MM.1S (cell line): ENCODE measurements at places on chromosomes 7 and 10.

DNA sequence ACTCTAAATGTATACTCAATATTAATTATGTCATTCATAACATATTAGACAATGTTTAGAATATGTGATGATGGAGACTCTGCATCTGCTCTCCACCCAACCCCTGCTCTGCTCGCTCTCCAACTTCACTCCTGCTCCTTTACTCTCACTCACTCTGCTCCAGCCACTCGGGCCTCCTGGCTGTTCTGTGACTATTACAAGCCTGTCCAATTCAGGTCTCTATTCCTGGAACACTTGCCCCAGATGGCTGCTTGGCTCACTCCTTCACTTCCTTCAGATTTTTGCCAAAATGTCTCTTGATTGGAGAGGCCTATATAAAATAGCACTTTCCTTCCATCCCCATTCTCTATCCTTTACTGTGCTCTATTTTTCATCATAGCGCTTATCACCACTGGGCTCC, 84.8 kb downstream of the HBP1 start:
- no peak for DNase-seq

DNA sequence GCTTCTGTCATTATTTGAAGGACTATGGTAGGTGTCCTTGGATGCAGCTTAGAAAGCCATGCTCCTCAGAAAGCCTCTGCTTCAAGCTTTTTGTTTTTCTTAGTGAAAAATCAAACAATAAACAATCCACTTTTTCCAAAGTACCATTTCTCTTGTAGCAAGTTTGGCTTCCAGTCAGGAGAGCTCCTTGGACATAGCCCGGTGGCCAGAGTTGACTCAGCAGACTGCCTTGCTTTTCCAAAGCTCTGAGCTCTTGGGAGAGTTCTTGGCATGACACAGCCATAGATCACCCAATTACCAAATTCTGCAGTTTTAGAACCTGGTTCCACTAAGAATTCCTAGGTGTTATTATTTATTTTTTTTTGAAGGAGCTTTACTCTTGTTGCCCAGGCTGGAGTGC, 189.4 kb upstream of the MTPN start:
- no peak for DNase-seq

GRCh38 chr10:4840151-4840550, 14.1 kb downstream of the AKR1E2 start:
- no peak for DNase-seq

GRCh38 chr10:78972947-78973900, 95.5 kb upstream of the ZMIZ1 start:
- peak; percentile 88 for DNase-seq

DNA sequence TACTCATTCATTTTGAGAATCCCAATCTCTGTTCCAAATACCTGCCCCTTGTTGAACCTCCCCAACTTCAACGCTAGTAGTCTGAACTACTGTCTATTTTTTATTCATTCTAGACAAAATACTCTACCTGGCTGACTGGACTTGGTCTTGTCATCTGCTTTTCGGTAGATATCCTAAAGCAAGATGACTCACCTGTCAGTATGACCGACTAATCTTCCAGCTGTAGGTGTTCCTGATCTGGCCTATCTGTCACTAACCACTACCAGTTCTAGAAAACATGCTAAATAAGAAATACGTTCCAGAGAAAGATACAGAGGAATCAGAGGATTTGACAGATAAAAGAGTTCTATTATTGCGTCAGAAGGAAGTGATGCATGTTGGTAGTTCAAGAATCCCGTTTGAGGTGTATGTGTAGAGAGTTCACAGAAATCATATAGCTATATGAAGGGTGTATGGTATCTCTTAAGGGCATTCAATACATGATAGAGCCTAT, 81.1 kb downstream of the IDE start:
- no peak for DNase-seq

DNA sequence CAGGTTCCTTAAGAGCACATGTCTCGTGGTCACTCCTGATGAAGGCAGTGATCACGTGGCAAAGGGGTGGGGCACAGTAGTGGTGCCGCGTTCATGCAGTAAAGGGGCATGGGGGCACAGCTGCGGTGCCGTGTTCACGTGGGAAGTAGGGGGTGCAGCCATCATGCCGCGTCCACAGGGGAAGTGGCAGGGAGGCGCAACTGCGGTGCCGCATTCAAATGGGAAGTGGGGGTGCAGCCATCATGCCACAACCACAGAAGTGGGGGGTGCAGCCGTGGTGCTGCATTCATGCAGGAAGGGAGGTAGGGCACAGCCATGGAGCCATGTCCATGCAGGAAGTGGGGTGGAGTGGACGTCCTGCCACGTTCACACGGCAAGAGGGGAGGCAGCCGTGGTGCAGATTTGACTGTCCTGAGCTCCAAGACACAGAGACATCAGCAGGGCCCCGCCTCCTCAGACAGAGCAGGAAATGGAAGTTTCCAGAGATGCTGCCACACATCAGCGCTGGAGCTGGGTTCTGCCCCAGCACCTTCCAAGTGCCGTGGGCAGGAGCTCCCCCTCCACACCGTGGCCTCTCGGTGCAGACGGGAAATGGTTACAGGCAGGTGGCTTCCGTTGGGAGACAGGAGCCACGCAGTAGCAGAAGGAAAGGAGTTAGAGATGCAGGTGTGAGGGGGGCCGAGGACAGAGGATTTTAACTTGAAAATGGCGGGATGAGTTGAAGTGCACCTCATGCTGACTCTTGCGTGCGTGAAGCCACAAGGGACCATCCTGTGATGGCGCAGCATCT, 95.0 kb upstream of the DDC start:
- DNase-seq: no peak

DNA sequence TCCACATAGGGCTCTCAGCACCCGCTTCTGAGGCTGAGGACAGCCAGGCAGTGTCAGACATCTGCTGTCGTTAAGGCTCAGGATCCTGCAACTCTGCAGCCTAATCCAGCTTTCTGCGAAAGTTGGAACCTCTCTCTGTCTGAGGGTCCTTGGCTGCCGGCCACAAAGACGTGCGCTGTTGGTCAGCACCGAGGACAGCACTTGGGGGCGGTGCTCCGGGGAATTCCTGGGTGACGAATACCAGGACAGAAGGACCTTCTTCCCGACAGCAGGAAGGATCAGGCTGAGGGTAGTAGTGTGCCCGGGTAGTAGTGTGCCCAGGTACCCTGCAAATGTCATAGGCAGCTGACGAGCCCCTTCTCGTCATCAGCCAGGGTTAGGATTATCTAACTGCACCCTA, 16.0 kb upstream of the RASGEF1A start:
- DNase-seq: no peak

- no peak for DNase-seq
Measured at GRCh38 chr7:6416516-6417145, 31.1 kb downstream of the DAGLB start.

- DNase-seq: no peak
Measured at GRCh38 chr10:84241185-84241790, at the start of gene LRIT1. Gene LRIT1, minus strand, starts transcription at chr10:84241546. Its CDS starts 107 bp downstream, at chr10:84241439.

GRCh38 chr10:99524050-99524666, 8.6 kb upstream of the NKX2-3 start:
- no peak for DNase-seq

GRCh38 chr7:34133983-34134782, 228.8 kb downstream of the BMPER start:
- peak; percentile 36 for DNase-seq

- DNase-seq: no peak
Measured at GRCh38 chr10:99329304-99329553, at the start of gene CNNM1. Gene CNNM1, plus strand, starts transcription at chr10:99329356. Its CDS starts 32 bp downstream, at chr10:99329388.

- DNase-seq: no peak
Measured at GRCh38 chr10:78406648-78407008, 373.0 kb downstream of the RPS24 start.

DNA sequence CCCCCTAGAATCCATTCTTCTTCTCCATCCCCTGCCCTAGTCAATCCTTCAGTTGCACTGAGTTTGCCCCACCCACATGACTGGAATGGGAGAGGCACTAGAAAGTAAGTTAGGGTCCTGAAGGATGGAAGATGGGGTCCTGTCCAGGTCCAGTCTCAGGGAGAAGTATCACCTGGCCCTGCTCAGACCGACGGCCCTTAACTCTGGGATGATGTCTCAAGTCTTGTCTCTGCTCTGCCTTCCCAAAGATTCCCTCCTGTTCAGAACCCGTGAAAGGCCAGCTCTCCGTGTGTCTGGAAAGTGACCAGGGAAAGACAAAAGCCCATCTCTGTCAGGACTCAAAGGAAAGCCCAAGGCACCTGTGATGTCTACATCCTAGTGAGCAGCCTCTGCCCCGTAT, 88.8 kb downstream of the OAT start:
- no peak for DNase-seq

- DNase-seq: no peak
Measured at GRCh38 chr7:27602766-27603165, 59.9 kb downstream of the HIBADH start.

- no peak for DNase-seq
Measured at GRCh38 chr7:119572132-119572531, 700.8 kb upstream of the KCND2 start.

- no peak for DNase-seq
Measured at GRCh38 chr7:75658802-75659201, 79.9 kb downstream of the HIP1 start.

- DNase-seq: no peak
Measured at GRCh38 chr10:93175490-93175889, 101.8 kb downstream of the CYP26A1 start.

- no peak for DNase-seq
Measured at GRCh38 chr10:132536241-132536876, 1.2 kb upstream of the INPP5A start.

GRCh38 chr10:15167411-15168290, 842 bp downstream of the NMT2 start:
- peak; percentile 59 for DNase-seq

- DNase-seq: no peak
Measured at GRCh38 chr7:102098986-102099385, 187.7 kb upstream of the SH2B2 start.

- no peak for DNase-seq
Measured at GRCh38 chr7:30083334-30083733, 51.5 kb upstream of the MTURN start.

GRCh38 chr10:111934931-111935330, 248.6 kb downstream of the GPAM start:
- no peak for DNase-seq

- DNase-seq: no peak
Measured at GRCh38 chr10:132356621-132357195, 24.7 kb downstream of the LRRC27 start.

DNA sequence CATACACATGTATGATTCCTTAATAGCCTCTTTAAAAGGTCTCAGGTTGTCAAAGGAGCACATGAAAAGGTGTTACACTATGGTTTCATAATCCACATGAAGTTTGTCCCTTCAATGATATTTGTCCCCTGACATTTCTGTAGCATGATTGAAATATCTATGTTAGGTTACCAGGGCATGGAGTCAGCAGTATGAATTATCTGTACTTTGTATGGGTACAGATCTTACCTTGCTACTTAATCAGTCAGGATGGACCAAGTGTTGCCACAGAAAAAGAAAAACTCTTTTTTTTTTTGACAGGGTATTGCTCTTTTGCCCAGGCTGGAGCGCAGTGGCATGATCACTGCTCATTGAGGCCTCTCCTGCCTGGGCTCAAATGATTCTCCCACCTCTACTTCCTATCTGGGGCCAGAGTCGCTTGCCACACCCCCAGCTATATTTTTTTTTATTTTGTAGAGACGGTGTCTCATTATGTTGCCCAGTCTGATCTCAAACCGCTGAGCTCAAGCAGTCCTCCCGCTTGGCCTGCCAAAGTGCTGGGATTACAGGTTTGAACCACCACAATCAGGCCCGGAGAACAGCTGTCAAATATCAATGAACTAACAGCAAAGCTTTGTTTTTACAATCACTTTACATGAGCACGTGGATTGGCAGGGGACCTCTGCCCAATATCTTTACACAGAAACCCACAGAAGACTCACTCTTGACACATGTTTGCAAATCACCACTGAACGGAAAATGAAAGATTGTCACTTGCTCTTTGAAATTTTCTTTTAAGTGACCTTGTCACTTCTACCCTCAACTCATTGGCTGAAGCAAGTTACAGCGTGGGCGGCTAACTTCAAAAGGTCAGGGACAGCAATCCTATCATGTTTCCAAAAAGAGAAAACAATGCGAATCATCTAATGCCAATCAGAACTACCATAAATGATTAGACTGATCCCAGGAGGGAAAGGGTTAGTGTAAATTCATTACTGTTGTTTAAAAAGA, 140.2 kb downstream of the PRKG1 start:
- no peak for DNase-seq

DNA sequence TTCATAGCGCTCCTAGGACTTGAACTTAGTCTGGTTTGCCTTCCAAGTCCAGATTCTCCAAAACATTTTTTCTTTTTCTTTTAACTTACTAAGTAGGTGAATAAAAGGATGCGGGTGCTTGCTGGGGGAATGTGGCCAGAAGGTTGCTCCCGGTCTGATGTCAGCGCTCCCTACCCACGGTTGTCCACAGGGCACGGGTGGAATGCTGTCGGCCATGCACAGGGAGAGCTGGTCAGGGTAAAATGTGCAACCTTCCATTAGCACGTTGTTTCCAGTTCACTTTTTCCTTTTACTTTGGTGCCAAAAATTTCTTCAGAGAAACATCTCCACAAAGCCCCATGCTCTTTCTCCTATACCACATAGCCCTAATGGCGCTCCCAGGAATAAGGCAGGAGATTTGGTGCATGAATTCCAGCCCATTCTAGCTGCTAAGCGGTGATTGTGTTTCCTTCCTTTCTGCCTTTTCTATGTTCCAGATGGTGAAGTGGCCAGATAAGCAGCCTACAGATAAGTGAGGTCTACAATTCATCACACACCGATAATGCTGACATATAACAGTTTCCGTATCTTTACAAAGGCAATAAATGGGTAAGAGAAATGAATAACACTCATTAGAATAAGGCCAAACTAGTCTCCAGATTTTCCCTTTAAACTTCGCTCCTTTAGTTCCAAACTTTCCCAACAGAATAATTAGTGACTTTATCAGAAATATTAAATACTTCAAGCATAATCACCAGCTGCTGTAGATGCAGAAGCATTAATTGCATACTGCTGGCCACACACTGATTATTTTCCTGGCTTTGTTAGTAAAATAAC, 138.3 kb upstream of the FGFR2 start:
- DNase-seq: no peak

DNA sequence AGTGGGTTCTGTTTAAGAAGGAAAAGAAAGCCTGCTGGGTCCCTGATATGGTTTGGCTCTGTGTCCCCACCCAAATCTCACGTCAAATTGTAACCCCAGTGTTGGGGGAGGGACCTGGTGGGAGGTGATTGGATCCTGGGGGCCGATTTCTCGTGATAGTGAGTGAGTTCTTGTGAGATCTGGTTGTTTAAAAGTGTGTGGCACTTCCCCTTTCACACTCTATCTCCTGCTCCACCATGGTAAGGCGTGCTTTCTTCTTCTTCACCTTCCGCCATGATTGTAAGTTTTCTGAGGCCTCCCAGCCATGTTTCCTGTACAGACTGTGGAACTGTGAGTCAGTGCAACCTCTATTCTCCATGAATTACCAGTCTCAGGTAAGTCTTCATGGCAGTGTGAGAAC, 42.6 kb downstream of the INPP5A start:
- DNase-seq: no peak

DNA sequence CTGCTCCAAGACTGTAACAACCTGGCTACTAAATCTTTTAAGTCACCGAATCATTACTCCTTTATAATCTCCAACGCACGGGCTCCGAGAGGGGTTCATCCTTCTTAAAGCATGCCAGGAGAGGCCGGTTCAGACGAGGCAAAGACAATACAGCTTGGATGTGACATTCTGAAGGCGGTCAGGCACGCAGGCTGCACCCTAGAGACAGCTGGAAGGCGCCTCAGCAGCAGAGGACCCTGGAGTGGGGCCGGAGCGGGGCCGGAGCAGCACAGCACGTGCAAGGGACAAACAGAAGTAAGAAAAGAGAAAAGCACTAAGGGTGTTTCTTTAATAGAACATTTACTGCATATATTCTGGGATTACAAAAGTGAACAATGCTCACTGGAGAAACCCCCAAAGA, 97.8 kb upstream of the PPP2R2D start:
- no peak for DNase-seq
